ENCODE measurements at places on chromosomes 16 and 17.

DNA sequence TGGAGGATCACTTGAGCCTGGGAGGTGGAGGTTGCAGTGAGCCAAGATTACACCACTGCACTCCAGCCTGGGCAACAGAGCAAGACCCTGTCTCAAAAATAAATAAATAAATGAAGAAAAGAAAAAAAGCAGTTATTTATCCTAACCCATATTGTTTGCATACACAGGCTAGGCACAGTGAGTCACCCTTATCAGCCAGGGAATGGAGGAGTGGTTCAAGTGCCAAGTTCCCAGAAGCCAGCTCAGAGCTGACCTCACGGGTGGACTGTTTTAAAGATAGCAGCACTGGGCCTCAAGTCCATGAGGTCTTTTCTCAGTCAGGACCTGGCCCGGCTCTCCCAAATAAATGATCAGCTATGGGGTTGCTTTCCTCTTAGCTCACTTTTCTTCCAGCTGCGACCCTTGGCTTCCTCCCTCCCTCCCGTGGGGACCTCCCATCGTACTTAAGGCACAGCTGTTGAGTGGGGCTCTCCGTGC is 22.6 kb upstream of the MGAT5B start:
- DNase-seq, result no peak

DNA sequence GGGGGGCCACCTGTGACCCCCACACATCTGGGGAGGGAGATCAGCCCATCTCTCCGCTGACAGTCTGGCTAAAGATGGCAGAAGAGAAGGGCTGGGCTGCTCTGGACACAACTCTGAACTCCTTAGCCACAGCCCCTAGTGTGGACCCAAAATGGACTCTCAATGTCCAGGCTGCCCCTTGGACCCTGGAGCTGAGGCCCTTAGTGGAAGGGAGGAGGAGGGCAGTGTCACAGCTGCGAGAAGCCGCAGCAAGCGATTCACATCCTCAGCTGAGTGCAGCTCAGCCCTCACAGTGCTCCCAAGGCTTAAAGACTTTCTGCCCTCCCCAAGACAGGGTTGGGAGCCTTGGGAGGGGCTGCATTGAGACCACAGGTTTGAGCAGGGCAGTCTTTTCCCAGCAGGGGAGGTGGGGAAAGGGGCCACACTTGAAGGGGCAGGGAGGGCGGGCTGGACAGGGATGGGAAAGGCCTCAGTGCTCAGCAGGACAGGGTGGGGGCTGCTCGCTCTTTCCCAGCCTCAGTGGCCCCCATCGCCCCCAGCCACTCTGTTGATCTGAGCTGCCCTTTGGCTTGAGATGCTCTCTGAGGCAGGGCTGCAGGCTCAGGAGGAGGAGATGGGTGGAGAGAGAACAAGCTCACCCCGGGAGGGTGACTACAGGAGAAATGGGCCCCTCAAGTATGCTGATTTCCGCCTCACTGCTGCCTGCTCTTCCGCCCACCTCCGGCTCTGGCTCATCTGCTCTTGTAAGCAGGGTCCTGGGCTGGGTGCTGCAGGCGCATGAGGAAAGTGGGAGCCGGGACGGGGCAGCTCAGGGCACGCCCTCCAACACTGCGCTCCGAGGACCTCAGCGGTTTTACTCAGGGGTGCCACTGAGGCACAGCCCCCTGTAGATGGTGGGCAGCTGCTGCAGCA is 50.9 kb upstream of the MTSS2 start:
- DNase-seq, result no peak

- no peak for DNase-seq
These were observed 7.4 kb upstream of the SCIMP start for GRCh38 chr17:5241861-5242671.

- peak; percentile 77 for DNase-seq
These were observed 24.7 kb upstream of the KRT20 start for GRCh38 chr17:40909755-40910154.

- DNase-seq, result peak; percentile 80
These were observed 3.5 kb downstream of the CTNS start for GRCh38 chr17:3639981-3640596.

- peak; percentile 79 for DNase-seq
These were observed 48.7 kb upstream of the WSB1 start for GRCh38 chr17:27245230-27245696.

DNA sequence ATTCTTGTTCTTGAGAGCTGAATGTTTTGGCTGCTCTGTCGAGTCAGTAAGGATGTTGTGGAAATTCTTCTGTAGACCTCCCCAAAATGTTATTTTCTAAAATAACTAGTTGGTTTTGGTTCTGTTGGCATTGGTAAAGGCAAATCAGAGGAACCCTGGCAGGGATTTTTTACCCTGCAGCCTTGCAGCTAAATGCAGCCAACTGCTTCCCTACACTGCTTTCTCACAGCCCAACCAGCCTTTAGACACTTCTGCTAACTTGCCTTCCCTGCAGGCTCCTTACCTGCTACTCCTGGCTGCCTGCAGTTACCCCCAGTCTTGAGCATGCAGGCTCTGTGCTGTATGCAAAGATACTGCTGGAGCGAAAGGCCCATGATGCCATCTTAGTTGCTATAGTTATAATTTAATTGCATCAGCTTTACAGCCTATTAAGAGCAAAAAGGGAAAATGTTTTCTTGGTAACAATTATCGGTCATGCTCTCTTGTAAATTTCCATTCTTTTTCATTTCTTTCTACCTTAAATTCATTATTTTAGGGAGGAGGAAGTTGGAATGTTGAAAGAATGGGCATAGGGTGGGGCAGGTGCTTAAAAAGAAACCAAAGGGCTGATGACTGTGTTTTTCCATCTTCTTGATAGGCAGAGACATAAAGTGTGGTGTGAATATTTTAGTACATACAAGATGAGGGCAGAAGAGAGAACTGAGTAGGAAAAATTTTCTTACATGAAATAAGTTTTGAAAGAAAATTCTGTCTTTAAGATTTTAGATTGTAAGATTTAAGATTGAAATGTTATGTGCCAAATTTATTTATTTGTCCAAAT is 20.0 kb downstream of the NUP93 start:
- DNase-seq, result peak; percentile 14

GRCh38 chr16:8846401-8846932 is 22.3 kb downstream of the CARHSP1 start:
- DNase-seq, result no peak

DNA sequence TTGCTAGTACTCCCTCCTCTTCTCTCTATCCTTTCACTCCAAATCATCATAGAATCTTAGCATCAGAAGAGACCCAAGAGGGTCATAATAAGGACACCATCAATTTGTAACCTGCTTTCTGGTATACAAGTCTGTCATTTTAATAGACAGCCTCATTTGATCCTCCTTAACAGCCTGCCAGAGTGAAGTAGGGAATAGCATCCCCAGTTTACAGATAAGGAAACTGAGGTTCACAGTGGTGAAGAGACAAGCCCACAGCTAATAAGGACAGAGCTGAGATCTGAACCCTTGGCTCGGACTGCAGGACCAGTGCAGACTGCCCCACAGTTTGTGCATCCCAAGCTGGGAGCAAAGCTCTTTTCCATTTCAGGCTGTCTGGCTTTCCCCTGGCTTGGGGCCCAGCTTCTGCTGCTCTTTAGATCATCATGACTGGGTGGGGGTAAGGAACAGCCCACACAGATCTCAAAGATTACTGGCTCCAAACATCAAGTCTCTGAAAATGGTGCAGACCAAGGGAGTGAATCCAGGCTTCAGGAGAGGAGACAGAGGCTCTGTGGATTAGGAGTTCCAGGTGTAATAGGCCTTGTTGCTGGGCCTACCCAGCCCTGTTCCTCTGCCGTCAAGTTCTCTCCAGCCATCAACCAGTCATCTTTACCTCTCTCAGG is 10.3 kb upstream of the IGFBP4 start:
- peak; percentile 67 for DNase-seq

GRCh38 chr17:77636835-77637817 is 321.4 kb upstream of the TNRC6C start:
- no peak for DNase-seq

- peak; percentile 97 for DNase-seq
These were observed 24.9 kb upstream of the GRB2 start for GRCh38 chr17:75430159-75430974.

GRCh38 chr17:73030501-73030921 is 62.0 kb downstream of the SLC39A11 start:
- DNase-seq, result peak; percentile 27

- peak; percentile 75 for DNase-seq
These were observed 2.1 kb upstream of the IRX5 start for GRCh38 chr16:54928411-54929089.

- DNase-seq, result no peak
These were observed 7.8 kb downstream of the NUDT16L1 start for GRCh38 chr16:4700997-4701743.

DNA sequence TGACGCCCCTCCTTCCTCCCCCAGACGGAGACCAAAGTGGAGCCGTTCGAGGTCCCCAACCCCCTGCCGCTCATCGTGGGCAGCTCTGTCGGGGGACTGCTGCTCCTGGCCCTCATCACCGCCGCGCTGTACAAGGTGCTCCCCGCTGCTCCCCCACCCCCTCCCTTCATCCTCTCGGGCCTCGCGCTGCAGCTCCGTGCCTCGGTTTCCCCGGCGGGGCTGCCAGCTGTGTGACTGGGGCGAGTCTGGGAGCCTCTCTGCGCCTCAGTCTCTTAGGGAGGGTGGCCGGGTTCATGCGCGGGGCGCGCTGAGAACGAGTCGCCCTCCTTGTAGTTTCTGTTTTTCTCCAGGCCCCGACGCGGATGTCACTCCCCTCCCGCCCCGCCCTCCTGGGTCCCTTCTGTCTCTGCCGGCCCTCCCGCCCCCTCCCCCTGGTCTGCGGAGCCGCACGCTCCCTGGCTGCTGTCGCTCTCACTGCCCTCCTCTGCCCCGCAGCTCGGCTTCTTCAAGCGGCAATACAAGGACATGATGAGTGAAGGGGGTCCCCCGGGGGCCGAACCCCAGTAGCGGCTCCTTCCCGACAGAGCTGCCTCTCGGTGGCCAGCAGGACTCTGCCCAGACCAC is 23.7 kb upstream of the ITGAX start:
- no peak for DNase-seq

DNA sequence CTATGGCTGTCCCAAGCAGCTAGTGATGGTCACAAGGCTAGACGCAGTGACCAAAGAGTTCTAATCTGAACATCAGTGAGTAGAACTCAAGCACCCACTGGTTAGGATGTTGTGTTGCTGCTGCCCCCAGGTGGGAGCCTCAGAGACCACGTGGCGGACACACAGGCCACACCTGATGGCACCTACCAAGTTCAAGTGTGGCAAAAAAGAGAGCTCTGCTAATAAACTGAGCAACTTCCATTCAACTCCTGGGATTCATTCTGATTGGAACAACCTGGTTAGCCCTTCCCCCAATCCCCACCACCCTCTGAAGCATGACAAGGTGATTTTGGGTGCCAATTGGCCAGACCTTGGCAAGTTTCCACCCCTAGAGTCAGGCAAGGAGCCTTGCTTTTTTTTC is 3.5 kb upstream of the LCMT1 start:
- DNase-seq, result no peak

GRCh38 chr16:54955757-54956156 is 25.1 kb downstream of the IRX5 start:
- DNase-seq, result no peak

- DNase-seq, result peak; percentile 93
These were observed 49.3 kb upstream of the WSB1 start for GRCh38 chr17:27244491-27245223.

DNA sequence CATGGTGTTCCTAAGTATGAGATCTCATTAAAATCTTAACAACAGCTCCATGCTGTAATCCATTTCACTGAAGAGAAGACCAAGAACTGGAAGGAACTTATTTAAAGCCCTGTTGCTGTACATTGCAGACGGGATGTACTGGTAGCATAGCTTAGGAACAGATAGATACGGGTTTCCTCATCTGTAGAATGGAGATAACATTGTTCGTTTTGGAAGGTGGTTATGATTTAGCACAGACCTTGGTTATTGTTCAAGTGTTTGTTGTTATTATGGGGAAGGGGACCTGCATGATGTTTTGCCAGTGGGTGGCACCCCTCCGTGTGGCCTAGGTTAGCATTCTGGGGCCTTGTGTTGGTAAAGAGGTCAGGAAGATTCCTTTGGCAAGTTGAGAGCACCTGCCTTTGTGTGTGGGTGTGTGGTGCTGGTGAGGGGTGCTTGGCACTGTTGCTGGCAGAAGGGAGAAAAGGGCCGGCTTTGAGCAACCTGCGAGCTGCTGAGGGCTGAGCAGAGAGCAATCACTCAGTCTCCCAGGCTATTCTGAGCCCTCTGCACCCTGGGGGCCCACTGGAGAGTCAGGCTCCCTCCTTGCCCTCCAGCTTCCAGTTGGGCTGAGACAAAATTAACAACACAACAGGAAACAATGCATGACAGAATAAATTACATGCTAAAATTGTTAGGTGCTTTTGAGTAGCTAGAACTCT is 2.3 kb downstream of the TAOK2 start:
- no peak for DNase-seq

GRCh38 chr16:19912455-19913339 is 28.0 kb upstream of the GPRC5B start:
- DNase-seq, result peak; percentile 51

DNA sequence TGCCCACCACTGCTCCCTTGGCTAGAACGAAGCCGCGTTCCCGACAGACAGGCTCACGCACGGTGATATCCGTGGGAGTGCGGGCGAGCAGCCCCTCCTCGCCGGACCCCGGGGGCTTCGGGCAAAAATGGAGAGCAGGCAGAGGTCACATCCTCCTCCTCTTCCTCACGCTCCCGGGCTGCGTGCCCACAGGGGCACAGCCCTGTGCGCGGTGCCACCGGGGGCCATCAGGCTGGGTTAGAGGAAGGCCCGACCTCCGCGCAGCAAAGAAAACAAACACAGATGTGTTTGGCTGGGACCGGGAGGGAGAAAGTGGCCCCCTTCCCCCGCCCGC is 519 bp upstream of the NTN1 start:
- no peak for DNase-seq

DNA sequence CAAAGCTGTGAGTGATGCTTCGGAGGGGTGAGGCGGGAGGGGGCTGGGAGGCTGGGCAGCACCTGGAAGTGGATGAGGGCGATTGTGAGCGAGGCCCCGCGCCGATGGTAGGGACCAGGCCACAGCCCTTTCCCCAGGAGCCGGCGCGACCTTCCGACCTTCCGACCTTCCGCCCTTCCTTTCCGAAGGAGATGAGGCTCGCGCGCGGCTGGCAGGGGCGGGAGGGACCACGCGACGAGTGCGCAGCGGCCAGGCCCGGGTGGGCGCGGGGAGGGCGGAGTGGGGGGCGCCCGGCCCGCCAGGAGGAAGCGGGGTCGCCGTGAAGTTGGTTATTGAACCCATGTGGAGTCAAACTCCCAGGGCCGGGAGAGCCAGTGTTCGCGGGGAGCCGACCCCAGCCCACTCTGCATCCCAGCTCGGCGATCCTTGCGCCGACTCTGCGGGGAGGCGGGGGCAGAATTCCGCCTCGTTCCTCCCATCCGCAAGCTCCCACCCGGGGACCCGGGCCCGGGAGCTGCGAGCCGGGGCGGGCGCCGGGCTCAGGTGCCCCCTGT is 56.6 kb downstream of the RAP1GAP2 start:
- no peak for DNase-seq

GRCh38 chr17:7014995-7015958 is 2.9 kb downstream of the RNASEK start:
- DNase-seq, result peak; percentile 68

GRCh38 chr17:66549731-66550207 is 247.4 kb downstream of the PRKCA start:
- peak; percentile 95 for DNase-seq

Measured in EH (cell line).